ENCODE measurements at places on chromosomes 5 and 9.

DNA sequence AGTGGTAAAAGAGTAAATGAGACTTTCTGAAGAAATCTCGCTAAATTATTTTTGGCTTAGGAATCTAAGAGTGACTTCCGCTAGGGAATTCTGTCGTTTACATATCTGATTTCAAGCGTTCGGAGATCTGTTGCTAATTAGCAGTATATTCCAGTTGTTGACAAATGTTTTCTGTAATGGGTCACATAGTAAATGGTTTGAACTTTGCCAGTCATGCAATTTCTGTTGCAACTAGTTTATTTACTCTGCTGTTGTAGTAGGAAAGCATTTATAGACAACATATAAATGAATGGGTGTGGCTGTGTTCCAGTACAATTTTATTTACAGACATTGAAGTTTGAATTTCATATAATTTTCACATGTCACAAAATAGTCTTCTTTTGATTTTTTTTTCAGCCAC lies 57.4 kb upstream of the JAK2 start:
- no peak for DNase-seq

GRCh38 chr5:151080613-151081430 lies at the start of gene TNIP1:
Gene TNIP1, minus strand, starts transcription at chr5:151081034. Its CDS starts 15,939 bp downstream, at chr5:151065095.
- DNase-seq = peak; percentile 97

- DNase-seq = no peak
Measured at GRCh38 chr5:22908586-22908985, 55.4 kb upstream of the CDH12 start.

GRCh38 chr5:10031817-10032216 lies 217.9 kb downstream of the ATPSCKMT start:
- DNase-seq = no peak

GRCh38 chr5:98768960-98769209 lies 4.6 kb upstream of the RGMB start:
- no peak for DNase-seq

- DNase-seq = no peak
Measured at GRCh38 chr5:89458332-89458656, 575.3 kb upstream of the MEF2C start.

DNA sequence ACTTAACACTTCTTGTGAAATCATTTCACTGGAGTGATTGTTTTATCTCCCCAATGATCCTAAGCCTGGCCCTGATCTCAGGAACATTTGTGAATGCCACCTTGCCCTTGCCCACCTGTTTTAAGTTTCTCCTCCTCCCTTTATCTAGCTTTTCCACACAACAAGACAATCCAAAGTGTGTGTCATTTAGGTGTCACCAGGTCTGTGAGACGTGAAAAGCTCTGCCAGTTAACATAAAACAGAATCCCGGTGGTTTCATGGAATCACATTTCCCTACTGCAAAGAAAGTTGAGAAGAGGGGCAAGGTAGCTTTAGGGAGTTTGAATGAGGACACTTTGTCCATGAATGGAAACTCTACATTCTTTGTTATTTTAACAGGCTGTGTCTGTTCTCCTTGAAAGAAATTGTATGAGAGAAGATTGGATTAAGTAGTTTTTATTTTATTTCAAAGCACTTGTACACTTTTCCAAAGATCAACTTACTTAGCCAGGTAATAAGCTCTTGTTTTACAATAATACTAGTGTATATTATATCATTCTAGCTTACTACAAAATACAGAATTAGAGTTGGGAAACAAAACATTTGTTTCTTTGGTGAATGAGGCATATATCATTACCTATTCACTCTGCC lies 239.0 kb downstream of the ISL1 start:
- no peak for DNase-seq

GRCh38 chr5:107919361-107919760 lies 248.6 kb upstream of the EFNA5 start:
- DNase-seq = no peak

DNA sequence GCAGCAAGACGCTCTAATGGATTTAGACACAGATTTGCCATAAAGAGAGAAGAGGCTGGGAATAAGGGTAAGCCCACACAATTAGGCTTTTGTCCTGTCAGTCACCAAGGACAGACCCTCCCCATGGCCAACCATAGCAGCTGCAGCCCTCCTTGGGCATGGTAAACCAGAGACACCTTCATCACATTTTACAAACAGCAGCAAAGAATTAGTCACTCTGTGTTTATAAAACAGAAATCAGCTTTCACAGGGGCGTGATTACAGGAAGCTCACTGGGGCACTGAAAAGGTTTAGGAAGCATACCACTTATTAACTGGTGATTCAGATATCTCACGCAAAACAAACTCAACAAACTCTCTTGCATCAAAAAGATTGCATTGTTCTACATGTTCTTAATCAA lies 37.3 kb upstream of the ZNF622 start:
- DNase-seq = no peak

DNA sequence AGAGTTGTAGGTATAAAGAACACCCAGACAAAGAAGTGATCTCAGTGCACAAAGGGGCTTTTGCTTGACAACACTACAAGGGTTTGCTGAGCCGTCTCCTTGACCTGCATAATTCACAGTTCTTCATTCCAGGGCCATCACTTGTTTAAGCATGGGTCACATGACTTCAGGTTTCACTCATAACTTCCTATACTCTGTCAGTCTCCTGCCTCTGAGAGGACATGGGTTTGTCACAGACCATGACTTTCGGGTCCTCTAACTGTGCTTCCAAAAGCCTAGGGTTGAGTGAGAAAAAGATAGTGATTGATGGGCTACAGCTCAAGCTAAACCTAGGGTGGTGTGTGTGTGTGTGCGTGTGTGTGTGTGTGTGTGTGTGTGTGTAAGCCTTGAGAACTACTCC lies 166.4 kb downstream of the CDH6 start:
- no peak for DNase-seq

GRCh38 chr9:75087289-75087823 lies 599 bp downstream of the NMRK1 start:
- DNase-seq = peak; percentile 31

DNA sequence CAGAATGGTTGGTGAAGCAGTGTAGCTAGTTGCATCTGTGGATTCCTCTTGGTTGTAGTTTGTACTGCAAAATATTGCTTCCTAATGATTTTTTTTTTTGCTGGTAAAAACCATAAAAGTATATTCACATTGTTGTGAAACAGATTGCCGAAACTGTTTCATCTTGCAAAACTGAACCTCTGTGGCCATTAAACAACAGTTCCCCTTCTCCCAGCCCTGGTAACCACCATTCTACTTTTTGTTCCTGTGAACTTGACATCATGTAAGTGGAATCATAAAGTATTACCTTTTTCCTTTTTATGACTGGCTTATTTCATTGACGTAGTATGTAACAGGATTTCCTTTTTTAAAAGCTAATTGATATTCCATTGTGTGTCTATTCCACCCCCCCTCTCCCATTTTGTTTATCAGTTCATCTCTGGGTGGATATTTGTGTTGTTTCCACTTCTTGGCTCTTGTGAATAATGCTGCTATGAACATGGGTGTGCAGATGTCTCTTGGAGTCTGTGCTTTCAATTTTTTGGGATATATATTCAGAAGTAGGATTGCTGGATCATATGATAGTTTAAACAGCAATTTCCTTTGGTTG lies 11.8 kb downstream of the SUB1 start:
- DNase-seq = no peak

DNA sequence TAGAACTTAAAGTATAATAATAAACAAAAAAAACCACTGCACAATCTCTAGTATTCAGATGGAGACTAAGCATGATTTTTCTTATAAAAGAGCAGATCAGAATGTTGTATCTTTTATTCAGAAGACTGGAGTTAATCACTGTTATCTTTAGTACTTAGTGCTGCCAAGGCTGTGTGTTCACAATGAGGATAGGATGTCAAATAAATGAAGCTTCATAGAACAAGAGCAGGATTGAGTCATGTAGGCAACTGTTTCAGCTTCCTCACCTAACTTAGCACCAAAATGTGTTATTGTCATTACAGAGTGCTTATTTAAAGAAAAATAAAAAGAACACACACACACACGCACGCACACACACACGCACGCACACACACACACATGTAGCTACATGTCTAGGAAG lies 58.1 kb upstream of the CDKN2B start:
- no peak for DNase-seq

DNA sequence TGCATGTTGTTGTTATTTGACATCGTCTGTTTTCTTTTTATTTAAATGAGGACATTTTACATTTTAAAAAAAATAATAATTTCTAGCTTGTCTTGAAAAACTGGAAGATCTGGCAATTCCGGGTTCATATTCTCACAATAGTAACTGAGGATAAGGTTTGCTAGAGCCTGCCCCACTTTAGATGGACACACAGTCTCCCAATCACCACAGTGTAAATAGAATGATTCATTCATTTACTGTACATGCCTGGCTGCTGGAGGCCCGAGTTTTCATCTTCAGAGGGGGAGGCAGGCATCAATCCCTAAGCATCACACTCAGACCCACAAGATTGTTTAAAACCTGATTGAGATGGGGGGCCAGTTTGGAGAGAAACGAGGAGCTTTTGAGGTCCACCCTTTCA lies 2039.7 kb upstream of the WWC1 start:
- no peak for DNase-seq

GRCh38 chr5:39775797-39776365 lies 351.1 kb upstream of the DAB2 start:
- DNase-seq = no peak

DNA sequence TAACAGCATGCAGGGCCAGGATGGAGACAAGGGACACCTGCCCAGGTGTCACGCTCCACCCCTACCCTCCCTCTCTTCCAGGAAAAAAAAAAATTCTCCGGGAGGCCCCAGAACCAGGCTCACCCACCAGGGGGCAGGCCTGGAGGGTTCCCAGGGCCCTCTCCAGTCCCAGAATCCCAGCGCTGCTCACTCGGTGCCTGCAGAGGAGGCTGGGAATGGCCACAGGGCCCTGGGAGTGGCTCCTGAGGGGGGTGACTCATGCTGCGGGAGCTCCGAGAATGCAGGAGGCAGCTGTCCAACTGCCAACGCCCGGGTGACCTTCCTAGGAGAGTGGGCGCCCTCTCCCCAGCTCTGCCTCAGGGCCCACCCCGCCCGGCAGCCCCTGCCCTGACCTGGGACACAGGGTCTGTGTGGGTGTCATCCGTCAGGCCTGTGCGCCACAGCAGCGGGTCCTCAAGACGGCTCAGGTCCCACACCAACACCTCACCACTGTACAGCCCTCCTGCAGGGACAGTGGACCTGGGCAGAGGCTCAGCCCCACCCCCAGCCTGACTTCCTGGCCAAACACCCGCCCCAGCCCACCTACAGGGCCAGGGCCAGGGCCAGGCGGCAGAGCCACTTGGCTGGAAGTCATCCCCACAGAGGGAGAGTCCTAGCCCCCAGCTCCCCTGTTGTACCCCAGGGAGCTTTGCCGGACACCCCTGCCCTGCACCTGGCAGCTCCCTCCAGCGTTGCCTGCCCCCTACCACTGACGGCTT lies 21.2 kb downstream of the DYNC2I2 start:
- DNase-seq = peak; percentile 97

DNA sequence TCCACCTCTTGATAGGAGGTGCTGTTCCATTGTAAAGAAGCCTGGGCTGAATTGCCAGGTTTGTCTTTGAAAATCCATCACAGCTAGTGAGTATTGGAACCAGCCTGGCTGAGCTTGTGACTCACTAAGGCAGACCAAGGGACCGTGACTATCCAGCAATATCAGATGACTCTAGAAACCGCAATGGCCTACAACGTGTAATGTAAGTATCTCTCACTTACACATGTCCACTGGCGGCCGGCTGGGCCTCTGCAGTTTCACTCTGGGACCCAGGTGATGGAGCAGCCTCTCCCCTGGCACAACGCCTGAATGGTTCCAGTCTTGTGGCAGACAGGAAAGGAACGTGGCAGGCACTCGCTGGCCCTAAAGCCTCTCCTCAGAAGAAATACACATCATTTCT lies 3.1 kb upstream of the HRH2 start:
- DNase-seq = no peak

- no peak for DNase-seq
Measured at GRCh38 chr5:76821136-76821535, 2.3 kb downstream of the F2RL1 start.

GRCh38 chr5:94575196-94575595 lies 43.2 kb downstream of the KIAA0825 start:
- no peak for DNase-seq

GRCh38 chr5:133669472-133669871 lies 57.1 kb upstream of the FSTL4 start:
- no peak for DNase-seq

DNA sequence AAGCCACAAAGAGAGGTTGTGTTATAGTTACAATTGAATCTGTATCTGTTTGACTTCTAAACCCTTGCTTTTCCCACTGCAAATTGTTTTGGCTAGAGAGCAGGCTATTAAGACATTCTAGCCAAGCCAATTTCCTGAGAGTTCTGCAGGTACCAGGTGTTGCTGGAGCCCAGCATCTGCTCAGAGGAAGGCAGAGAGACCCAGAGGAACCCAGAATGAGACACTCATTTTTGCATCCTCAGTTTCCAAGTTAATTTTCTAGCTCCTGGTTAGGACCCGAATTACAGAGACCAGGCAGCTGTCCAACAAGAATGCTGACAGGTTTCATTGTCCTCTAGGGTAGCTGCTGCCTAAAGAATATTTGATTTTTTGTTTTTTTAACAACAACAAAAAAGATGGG lies 266.2 kb downstream of the TRIM32 start:
- DNase-seq = no peak

GRCh38 chr9:76989501-76989900 lies 30.0 kb upstream of the FOXB2 start:
- no peak for DNase-seq

All from AG08396 (cell line).